ENCODE measurements at places on chromosomes 7 and 10. TPM values are rescaled to one million over a fixed set of nuclear protein-coding genes. Genes with fewer than 3 reads are reported as not detected.

Gene RGS10
- total RNA-seq = 23.6 TPM

Gene ATG9B
- 1.2 TPM for total RNA-seq

DNA sequence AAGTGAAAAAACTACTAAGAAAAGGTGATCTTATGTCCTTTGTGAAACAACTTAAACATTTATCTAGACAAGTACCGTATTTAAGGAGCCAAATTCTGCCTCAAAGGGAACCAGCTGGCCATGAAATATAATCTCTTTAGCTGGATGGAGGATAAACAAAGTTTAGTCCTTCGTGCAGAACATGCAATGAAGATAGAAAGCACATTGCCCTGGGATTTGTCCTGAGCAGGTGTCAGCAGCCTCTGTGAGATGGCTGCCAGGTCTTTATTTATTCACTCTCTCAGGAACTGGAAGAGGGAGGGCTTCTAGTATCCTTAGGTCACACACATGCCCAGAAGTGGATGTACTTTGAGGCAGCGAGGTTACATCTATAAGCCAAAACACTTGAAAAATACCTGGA, 57.4 kb upstream of the CASD1 start:
- no peaks in the 10 kb centered on the region for H3K36me3 ChIP-seq
- no peaks in the 10 kb centered on the region for H3K4me1 ChIP-seq
- no peaks in the 10 kb centered on the region for H3K27me3 ChIP-seq
- DNase-seq = no peak

GRCh38 chr10:35554461-35555056, 50.6 kb upstream of the GJD4 start:
- no peaks in the 10 kb centered on the region for H3K27me3 ChIP-seq
- H3K27ac ChIP-seq = no peak overlapping the region
- DNase-seq = no peak
- no peaks in the 10 kb centered on the region for H3K36me3 ChIP-seq
- no peaks in the 10 kb centered on the region for H3K4me1 ChIP-seq
- H3K4me3 ChIP-seq = no peak overlapping the region

- H3K4me3 ChIP-seq = no peak overlapping the region
- no peak overlapping the region for H3K27ac ChIP-seq
- no peaks in the 10 kb centered on the region for H3K36me3 ChIP-seq
These were observed 12.3 kb upstream of the OPN4 start for GRCh38 chr10:86642021-86642420.

GRCh38 chr10:79044036-79044632, 24.6 kb upstream of the ZMIZ1 start:
- H3K4me3 ChIP-seq = no peak overlapping the region
- peaks cover 13% of the 10 kb centered on the region for H3K4me1 ChIP-seq
- no peaks in the 10 kb centered on the region for H3K27me3 ChIP-seq
- H3K36me3 ChIP-seq = no peaks in the 10 kb centered on the region
- no peak for DNase-seq

GRCh38 chr10:119113751-119114732, 10.1 kb downstream of the DENND10 start:
- H3K4me1 ChIP-seq = no peaks in the 10 kb centered on the region
- no peak overlapping the region for H3K27ac ChIP-seq
- no peak for DNase-seq
- peaks cover 3% of the 10 kb centered on the region for H3K36me3 ChIP-seq
- H3K27me3 ChIP-seq = no peaks in the 10 kb centered on the region

DNA sequence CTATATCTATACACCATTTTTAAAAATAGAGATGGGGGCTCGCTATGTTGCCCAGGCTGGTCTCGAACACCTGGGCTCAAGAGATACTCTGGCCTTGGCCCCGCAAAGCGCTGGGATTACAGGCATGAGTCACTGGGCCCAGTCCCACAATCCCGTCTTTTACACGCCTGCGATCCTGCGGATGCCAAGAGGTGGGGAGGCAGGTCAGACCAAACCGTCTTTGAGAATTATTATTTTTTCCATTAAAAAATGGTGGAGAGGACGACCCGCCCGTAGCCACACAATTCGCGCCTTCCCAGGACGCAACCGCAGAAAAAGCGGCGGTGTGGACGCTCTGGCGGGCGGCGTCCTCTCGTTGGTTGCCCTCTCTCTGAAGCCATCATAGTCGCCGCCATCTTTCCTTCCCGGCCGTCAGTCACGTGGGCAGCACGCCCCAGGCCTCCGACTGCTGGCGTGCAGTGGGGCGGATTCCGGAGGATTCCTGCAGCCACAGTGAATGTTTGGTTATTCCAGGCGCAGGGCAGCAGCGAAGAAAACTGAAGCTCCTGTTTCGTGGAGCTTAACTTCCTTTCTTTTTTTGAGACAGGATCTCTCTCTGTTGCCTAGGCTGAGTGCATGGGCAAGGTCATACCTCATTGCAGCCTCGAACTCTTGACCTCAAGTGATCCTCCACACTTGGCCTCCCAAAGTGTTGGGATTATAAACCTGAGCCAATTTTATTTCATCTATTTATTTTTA, 9.9 kb upstream of the EPHB4 start:
- DNase-seq = peak; percentile 91
- H3K4me1 ChIP-seq = peaks cover 3% of the 10 kb centered on the region
- H3K4me3 ChIP-seq = peak overlapping the region; percentile 37
- no peaks in the 10 kb centered on the region for H3K27me3 ChIP-seq
- no peaks in the 10 kb centered on the region for H3K36me3 ChIP-seq

DNA sequence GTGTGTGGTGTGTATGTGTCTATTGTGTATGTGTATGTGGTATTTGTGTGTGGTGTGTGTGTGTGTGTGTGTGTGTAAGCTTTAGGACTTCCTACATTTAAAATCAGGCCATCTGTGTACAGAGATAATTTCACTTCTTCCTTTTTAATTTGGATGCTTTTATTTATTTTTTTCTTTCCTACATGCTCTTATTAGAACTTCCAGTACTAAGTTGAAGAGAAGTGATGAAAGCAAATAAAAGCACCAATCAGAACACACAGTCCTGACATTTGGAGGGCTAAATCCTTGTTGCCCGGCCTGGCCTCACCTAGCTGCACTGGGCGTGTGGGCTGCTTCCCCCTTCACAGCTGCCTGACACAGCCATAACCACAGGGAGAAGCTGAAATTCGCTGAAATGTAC, 3.8 kb upstream of the MRC1 start:
- H3K4me3 ChIP-seq = no peak overlapping the region
- DNase-seq = no peak
- H3K4me1 ChIP-seq = no peaks in the 10 kb centered on the region
- no peaks in the 10 kb centered on the region for H3K36me3 ChIP-seq

GRCh38 chr7:16571941-16572340, 45.3 kb downstream of the LRRC72 start:
- H3K27ac ChIP-seq = no peak overlapping the region
- no peak overlapping the region for H3K4me3 ChIP-seq
- no peaks in the 10 kb centered on the region for H3K36me3 ChIP-seq

GRCh38 chr10:63554657-63555056, 33.5 kb downstream of the REEP3 start:
- DNase-seq = no peak
- H3K27me3 ChIP-seq = no peaks in the 10 kb centered on the region
- H3K36me3 ChIP-seq = no peaks in the 10 kb centered on the region
- H3K4me1 ChIP-seq = no peaks in the 10 kb centered on the region

- no peaks in the 10 kb centered on the region for H3K36me3 ChIP-seq
- H3K4me3 ChIP-seq = no peak overlapping the region
- H3K4me1 ChIP-seq = no peaks in the 10 kb centered on the region
- H3K27ac ChIP-seq = no peak overlapping the region
- DNase-seq = no peak
- no peaks in the 10 kb centered on the region for H3K27me3 ChIP-seq
These were observed 12.8 kb upstream of the CRHR2 start for GRCh38 chr7:30694774-30695721.

- H3K27ac ChIP-seq = no peak overlapping the region
These were observed 160.9 kb downstream of the SDK1 start for GRCh38 chr7:3461923-3462322.

Measured in colonic mucosa (tissue), 4 donors.